ENCODE measurements at places on chromosomes 4 and X. TPM values are rescaled to one million over a fixed set of nuclear protein-coding genes. Genes with fewer than 3 reads are reported as not detected.
A peak's percentile ranks its signal among the peaks of the same experiment; 100 is the strongest.

Gene TET2
- 72.2 TPM for total RNA-seq

Gene HEPH
- total RNA-seq = 9.5 TPM

Gene OTUD4
- 32.7 TPM for total RNA-seq

Gene IL9R
- 0.54 TPM for total RNA-seq

Gene UGT2A1
- not detected for total RNA-seq

Gene PTPN13
- total RNA-seq = 95.0 TPM

Gene SOWAHD
- 1.4 TPM for total RNA-seq

Gene RADX
- 6.2 TPM for total RNA-seq

Gene HS3ST1
- 12.7 TPM for total RNA-seq

Gene ZNF185
- 15.8 TPM for total RNA-seq

DNA sequence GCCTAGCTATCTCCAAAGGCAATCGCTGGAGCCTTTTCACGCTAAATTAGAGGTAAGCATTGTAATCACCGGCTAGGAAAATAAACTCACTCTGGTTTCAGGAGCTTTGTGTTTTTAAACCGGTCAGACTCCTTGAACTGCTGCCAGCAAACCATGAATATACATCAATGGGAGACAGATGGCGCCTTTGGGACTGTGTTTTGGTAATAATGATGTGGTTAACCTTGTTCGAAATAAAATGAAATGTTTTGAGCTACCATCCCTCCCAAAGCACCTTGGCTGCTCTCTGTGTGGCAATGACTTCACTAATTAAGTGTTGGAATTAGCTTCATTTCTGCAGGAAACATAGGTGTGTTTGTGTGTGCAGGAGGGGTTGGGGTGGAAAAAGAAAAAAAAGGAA lies 65.3 kb downstream of the CLNK start:
- H3K4me1 ChIP-seq = no peaks in the 10 kb centered on the region
- H3K27ac ChIP-seq = no peak overlapping the region
- no peaks in the 10 kb centered on the region for H3K27me3 ChIP-seq
- H3K36me3 ChIP-seq = no peaks in the 10 kb centered on the region

GRCh38 chrX:86066998-86067397 lies 19.6 kb upstream of the CHM start:
- no peaks in the 10 kb centered on the region for H3K4me1 ChIP-seq
- H3K36me3 ChIP-seq = no peaks in the 10 kb centered on the region
- no peaks in the 10 kb centered on the region for H3K27me3 ChIP-seq

DNA sequence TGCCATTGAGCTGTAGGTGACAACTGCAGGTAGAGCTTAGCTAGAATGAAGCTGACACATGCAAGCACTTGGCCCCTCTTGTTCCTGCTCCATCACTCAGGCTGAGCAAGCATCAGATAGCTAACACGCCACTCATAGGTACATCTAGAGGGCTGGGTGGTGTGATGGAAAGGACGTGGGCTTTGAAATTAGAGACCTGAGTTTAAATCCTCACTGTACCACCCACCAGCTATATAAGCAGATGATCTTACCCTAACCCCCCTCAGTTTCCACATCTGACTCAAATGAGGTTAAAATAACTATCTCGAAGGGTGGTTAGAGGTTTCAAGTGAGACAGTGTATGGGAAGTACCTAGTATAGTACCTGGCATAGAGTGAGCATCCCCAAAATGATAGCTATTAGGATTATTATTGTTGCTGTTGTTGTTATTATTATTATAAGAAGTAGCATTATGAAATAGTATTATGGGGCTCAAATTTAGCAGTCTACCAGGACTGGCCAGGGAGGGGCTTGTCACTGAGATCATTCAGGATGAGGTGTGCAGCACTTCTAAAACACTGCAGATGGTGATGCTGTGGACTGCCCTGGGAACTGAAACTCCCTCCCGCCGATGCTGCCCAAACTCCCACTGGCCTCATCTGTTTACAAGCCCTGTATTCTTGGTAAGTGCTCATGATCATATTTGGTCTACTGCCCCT lies 59.0 kb downstream of the REELD1 start:
- H3K36me3 ChIP-seq = no peaks in the 10 kb centered on the region
- H3K4me3 ChIP-seq = no peak overlapping the region
- H3K4me1 ChIP-seq = no peaks in the 10 kb centered on the region
- H3K27me3 ChIP-seq = no peaks in the 10 kb centered on the region

- no peak for DNase-seq
- H3K27ac ChIP-seq = no peak overlapping the region
- no peak overlapping the region for H3K4me3 ChIP-seq
- H3K27me3 ChIP-seq = peaks cover 4% of the 10 kb centered on the region
- H3K36me3 ChIP-seq = no peaks in the 10 kb centered on the region
These were observed 124.4 kb downstream of the CHRDL1 start for GRCh38 chrX:110671068-110671803.

- H3K4me1 ChIP-seq = peaks cover 6% of the 10 kb centered on the region
These were observed 36.2 kb downstream of the ZFP42 start for GRCh38 chr4:188031751-188032150.

GRCh38 chr4:151948351-151949016 lies 187.7 kb upstream of the GATB start:
- H3K36me3 ChIP-seq = no peaks in the 10 kb centered on the region
- H3K27me3 ChIP-seq = no peaks in the 10 kb centered on the region
- no peak overlapping the region for H3K4me3 ChIP-seq
- H3K4me1 ChIP-seq = no peaks in the 10 kb centered on the region
- DNase-seq = no peak
- H3K27ac ChIP-seq = no peak overlapping the region

- no peak overlapping the region for H3K4me3 ChIP-seq
- no peak overlapping the region for H3K27ac ChIP-seq
- H3K27me3 ChIP-seq = no peaks in the 10 kb centered on the region
- no peak for DNase-seq
- no peaks in the 10 kb centered on the region for H3K4me1 ChIP-seq
These were observed 104.5 kb upstream of the MAML3 start for GRCh38 chr4:140258476-140258875.

DNA sequence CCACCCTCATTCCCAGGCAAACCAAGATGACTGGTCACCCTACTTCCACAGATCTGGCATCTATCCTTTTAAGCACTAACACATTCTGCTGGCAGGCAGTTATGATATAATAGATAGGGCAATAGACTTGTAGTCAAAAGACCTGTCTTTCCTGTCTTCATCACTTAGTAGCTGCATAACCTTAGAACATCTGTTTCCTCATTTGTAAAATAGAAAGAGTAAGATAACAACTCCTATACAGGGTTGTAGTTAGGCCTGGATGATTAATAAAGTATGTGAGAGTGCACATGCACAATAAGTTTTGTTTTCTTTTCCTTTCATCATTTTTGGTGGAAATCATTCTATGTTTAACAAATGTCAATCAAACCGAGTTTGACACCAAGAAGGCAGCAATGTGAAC lies 72.1 kb downstream of the GPR82 start:
- H3K4me1 ChIP-seq = no peaks in the 10 kb centered on the region
- no peak for DNase-seq
- peaks cover 15% of the 10 kb centered on the region for H3K27me3 ChIP-seq
- H3K36me3 ChIP-seq = no peaks in the 10 kb centered on the region
- no peak overlapping the region for H3K4me3 ChIP-seq

- peaks cover 13% of the 10 kb centered on the region for H3K27me3 ChIP-seq
- H3K27ac ChIP-seq = no peak overlapping the region
- no peaks in the 10 kb centered on the region for H3K4me1 ChIP-seq
- no peak for DNase-seq
- H3K4me3 ChIP-seq = no peak overlapping the region
These were observed 22.0 kb upstream of the RPA4 start for GRCh38 chrX:96861661-96862060.

DNA sequence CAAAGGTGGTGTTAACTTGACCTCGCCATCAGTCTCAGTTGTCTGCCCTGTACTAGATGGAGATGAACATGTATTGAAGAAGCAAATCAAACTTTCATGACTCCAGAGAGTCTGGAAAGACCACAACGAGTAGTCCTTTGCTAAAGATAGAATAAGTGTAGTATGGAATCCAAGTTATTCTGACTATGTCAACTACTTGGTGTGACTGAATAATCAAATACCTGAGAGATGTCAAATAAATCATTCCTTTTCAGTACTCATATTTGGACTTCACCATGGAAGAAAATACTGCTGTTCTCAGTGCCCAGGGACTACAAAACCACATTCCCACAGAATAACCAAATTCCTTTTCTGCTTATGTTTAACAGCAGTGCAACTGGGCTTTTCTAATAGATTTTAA lies 161.2 kb upstream of the SPRY1 start:
- H3K27me3 ChIP-seq = no peaks in the 10 kb centered on the region
- no peaks in the 10 kb centered on the region for H3K36me3 ChIP-seq
- no peak overlapping the region for H3K27ac ChIP-seq
- no peak overlapping the region for H3K4me3 ChIP-seq
- peaks cover 4% of the 10 kb centered on the region for H3K4me1 ChIP-seq
- DNase-seq = no peak

DNA sequence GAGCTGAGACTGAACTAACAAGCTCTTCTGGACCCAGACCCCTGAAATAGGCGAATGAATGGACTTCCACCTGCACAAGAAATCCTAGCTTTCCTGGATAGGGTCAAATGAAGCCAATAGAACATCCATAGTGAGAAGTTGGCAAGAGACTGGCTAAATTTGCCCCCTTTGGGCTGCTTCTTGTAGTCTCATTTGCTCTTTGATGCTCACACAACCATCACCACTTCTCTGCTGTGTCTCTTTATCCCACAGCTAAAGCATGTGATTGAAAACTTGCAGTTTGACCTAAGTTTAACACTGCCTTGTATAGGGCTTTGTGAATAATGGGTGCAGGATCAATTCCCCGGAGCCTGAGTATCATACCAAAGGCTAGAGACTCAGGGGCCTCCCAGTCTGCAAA lies 38.2 kb downstream of the NLGN3 start:
- H3K36me3 ChIP-seq = no peaks in the 10 kb centered on the region
- peak; percentile 34 for DNase-seq
- H3K27me3 ChIP-seq = no peaks in the 10 kb centered on the region

DNA sequence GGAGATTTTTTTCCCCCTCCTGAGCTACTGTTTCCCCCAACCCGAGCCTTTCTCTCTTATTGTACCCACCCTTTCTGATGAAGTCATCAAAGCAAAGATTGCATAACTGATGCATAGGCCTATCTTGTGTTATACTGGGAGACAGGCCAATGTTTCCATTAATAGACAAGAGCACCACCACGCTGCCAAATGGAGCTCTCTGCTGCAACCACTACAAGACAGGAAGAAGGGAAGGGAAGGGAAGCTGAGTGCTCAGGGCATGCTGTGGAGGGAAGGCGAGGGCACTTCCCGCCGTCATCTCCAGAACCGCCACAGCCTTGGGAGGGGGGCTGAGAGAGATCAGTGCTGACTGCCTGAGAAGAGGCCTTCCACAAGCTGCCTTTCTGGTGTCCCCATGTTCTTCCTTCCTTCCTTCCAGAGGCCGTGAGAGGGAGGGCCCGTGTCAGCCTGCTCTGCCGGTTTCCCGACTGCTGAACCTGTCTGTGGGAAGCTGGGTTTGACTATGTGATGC lies 75.0 kb downstream of the MGST2 start:
- H3K4me3 ChIP-seq = no peak overlapping the region
- no peaks in the 10 kb centered on the region for H3K36me3 ChIP-seq
- H3K27ac ChIP-seq = peak overlapping the region; percentile 84
- DNase-seq = peak; percentile 99
- H3K27me3 ChIP-seq = no peaks in the 10 kb centered on the region
- H3K4me1 ChIP-seq = peaks cover 10% of the 10 kb centered on the region

DNA sequence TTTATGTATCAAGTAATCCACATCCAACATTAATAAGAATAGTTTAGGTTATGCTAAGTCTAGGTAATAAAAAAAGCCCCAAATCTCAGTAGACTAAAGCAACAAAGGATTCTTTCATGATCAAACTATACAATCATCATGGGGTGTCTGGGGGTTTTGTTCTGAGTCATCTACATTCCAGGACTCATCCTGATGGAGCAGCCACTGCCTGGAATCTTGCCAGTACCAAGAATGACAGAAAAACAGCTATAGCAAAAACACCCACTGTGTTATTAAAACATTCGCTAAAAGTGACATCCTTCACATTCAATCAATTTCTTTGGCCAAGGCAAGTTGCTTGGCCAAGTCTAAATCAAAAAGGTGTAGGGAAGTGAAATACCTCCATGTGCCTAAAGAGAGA lies 3.9 kb upstream of the ARHGEF38 start:
- no peak overlapping the region for H3K4me3 ChIP-seq
- no peak for DNase-seq
- no peak overlapping the region for H3K27ac ChIP-seq
- no peaks in the 10 kb centered on the region for H3K4me1 ChIP-seq
- no peaks in the 10 kb centered on the region for H3K27me3 ChIP-seq

DNA sequence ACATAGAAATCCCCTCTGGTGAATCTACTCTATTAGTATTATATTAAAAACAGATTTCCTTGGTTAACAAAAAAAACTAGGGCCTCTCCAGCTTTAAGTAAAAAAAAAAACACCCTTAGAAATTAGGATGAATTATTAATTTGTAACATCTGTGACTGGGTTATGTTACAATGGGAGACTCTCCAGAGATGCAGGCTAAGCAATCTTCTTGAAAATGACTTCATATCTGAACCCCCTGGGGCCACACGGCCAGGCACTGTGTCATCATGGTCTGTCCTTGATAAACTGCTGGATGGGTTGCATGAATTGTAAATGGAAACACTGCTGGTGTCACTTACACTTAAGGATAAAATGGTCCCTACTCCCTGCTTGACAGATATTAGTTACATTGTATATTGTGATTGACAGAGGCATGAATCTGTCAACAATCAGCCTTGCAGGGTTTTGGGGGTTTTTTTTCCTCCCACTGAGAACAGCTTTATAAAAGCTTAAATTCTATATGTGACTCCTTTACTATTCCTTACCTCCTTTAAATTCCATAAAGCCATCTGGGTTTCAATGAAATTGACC lies 49.1 kb downstream of the PRKG2 start:
- no peak overlapping the region for H3K27ac ChIP-seq
- no peak for DNase-seq
- no peaks in the 10 kb centered on the region for H3K27me3 ChIP-seq
- no peak overlapping the region for H3K4me3 ChIP-seq

DNA sequence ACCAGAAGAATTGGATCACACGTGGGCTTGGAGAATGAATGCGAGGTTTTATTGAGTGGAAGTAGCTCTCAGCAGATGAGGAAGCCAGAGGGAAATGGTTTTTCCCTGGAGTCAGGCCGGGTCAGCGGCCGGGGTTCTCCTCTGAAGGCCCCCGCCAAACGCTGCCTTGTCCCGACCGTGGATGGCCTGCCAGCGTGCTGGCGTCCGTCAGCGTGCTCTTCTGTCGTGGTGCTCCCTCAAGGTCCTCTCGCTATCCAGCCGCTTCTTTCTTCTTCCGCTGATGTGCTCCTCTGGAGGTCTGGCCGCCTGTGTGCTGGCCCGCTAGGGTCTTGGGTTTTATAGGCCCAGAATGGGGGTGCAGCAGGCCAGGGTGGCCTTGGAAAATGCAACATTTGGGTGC lies 632.2 kb downstream of the TRAM1L1 start:
- H3K27me3 ChIP-seq = no peaks in the 10 kb centered on the region
- H3K4me1 ChIP-seq = no peaks in the 10 kb centered on the region
- no peak overlapping the region for H3K4me3 ChIP-seq
- H3K27ac ChIP-seq = no peak overlapping the region
- DNase-seq = no peak

GRCh38 chr4:80237992-80238391 lies 28.5 kb upstream of the FGF5 start:
- no peak overlapping the region for H3K4me3 ChIP-seq
- no peak for DNase-seq
- peaks cover 3% of the 10 kb centered on the region for H3K27me3 ChIP-seq
- H3K27ac ChIP-seq = no peak overlapping the region
- H3K36me3 ChIP-seq = no peaks in the 10 kb centered on the region

- DNase-seq = no peak
- H3K27me3 ChIP-seq = no peaks in the 10 kb centered on the region
- H3K4me3 ChIP-seq = no peak overlapping the region
- H3K4me1 ChIP-seq = no peaks in the 10 kb centered on the region
- H3K27ac ChIP-seq = no peak overlapping the region
These were observed 57.8 kb upstream of the PLAC8 start for GRCh38 chr4:83172371-83172770.
